KG1 (cell line): ENCODE measurements at places on chromosomes 3 and 15.

- no peak for DNase-seq
These were observed 114.3 kb downstream of the DIPK2A start for GRCh38 chr3:144085964-144086363.

- no peak for DNase-seq
These were observed 17.1 kb downstream of the ARHGAP31 start for GRCh38 chr3:119311081-119311925.

DNA sequence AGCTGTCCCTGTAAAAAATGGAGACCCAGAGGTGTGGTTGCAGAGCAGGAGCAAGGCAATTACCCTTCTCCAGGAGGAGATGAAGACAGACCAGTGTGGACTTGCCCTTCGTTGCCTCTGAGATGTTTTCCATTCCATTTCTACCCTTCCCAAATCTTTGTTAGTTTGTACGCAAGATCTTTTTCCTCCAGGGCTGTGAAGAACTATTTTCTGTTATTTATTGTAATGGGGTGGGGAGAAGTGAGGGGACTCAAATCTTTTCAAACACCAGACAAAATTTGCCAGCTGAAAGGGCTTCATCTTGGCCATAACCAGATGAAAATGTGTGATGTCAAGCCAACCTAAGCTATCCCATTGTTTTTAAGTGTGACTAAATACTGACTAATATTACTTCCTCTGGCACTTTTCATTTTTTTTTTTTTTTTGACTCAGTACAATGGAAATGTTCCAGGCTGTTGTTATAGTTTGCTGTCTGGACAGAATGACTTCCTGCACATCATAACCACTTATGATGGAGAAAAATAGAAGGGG lies 271.3 kb upstream of the TPRG1 start:
- DNase-seq = no peak

DNA sequence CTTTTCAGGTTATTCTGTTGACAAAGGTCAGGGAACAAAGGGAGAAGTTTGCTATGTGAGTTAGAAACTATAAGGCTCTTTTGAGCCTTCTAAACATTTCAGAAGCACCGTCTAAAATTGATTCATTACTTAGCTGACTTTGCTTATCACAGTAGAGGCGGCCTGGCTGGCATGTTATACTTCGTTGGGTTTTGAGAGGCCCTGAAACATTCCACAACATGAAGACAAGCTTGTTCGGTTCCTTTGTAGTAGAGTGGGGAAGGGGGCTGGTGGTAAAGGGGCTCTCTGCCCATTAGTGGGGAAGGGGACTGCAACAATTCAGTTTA lies 23.6 kb downstream of the ZBTB38 start:
- no peak for DNase-seq

DNA sequence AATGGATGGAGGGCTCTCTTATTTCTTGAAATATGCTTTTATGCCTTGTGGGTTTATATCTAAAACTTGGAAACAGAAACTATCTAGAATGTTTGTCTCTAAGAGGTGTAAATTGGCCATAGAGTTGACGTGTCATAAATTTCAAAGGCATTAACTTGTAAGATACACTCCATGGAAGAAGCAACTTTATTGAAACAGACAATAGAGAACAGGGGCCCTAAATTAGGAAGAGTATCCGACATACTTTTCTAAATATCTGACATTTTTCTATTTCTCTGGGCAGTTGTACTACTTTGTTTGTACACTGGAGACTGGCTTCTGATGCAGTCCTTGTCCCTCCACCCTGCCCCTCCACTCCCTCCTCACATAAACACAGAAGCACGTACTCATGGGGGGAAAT lies 50.0 kb downstream of the MEIS2 start:
- no peak for DNase-seq
